ENCODE measurements at places on chromosomes 3 and 15.

DNA sequence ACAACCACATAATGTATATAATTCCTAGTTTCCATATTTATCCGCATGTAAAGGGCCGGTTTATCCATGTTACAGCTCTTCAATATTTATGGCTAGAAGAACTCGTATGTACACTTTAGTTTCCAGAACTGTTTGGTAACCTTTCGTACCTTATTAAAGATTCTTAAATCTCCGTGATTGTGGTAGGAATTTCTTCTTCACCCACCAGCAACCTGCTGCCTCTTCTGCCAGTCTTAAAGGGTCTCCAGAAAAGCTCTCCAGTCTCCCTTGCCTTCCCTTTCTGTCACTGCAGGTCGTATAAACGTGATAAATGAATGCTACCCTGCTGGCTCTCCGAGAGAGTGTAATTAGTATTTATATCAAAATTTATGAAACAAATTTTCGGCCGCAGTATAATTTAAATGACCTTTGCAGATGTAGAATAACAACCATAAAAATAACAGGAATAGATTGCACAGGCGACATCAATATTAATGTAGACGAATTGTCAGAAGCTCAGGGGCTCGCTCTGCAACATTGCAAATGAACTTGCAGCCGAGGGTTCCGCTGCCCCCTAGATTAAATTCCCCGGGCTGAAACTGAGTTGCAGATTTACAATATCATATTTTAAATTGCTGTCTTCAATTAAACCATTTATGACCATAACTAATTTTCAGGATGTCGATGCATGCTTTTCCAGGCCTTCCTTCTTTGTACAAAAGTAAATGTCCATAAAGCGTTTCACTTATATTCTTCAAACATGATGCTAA lies 5.4 kb downstream of the ZIC1 start:
- no peak for ATAC-seq

DNA sequence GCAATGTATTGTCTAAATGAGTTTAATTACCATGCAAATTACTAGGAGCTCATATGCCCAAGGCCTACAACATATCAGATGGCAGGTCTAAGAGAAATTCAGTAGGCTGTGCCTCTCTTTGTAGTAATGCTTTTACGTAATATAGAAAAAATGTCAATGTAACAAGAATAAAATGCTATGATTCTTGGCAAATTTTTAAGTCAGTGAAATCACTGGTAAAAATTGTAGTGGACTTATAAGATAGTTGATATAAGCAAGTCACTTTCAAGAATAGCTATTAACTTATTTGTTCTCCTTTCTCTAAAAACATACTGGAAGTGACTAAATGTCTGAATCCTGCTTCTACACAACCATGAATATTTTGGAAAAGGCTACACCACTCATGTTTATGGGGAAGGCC lies 707.8 kb downstream of the TUSC7 start:
- no peak for ATAC-seq

GRCh38 chr3:71156062-71156665 lies 427.4 kb downstream of the FOXP1 start:
- no peak for ATAC-seq

DNA sequence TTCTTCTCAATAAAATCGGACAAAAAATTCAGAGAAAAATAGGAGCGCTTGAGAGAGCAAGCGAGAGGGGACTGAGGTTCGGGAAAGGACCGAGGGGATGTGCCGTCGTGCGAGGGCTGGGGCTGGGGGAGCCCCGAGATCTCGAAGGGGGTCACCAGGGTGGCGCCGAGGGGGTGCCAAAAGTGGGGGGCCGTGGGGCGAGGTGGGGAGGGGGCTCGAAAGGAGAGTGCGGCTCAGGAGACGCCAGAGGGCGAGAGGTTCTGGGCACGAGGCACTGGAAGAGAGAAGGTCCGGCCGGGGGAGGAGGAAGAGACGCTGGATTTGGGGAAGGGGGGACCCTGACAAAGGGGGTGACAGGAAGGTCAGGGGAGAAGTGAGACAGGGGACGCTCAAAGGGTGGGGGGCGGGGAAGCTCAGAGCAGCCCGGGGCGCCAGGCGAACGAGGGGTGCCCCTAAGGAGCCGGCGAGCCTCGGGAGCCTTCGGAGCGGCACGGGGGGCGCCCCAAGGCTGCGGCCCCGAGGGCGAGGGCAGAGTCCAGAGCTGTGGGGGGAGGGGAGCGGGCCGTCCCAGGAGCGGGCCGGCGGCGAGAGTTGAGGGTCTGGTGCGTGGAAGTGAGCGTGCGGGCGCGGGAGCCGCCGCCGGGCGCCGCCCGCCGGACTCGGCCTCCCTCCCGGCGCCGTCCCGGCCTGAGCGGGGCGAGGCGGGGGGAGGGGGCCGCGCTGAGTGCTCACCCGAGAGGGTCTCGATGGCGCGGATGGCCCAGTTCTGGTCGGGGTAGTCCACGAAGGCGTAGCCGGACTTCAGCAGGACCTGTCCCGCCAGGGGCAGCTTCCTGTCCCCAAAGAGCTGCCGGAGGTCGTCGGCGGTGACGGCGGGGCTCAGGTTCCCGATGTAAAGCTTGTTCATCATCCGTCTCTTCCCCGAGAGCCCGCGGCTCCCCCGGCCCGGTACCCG lies 514 bp downstream of the IGF2BP2 start:
- no peak for ATAC-seq

DNA sequence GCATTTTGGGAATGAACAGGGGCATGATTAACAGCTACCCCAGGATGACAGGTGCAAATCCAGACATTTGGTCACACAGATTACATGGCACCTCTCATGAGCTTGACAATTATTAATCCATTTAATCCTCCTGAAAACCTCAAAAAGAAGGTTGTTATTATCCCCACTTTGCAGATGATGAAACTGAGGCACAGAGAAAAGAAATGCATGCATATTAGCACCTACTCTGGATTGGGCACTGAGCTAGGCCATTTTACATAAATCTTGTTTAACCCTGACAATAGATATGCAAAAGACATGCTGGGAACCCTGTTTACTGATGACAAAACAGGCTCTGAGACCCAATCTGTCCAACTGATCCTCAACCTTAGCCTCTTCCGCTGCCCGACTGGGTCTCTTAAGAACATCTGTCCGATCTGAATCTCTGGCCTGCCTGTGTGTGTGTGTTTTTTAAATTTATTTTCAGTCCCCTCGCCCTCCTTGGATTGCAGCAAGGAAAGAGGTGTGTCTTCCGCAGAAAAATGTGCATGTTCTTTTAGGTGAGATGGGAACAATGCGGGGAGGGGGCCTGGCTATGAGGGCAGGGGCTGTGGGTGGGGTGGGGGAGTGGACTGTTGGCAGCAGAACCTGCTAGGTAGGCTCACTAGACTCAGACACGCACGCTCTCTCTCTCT lies 162.5 kb downstream of the WNT7A start:
- no peak for ATAC-seq

GRCh38 chr15:89917442-89918101 lies 4.8 kb upstream of the ARPIN start:
- no peak for ATAC-seq

DNA sequence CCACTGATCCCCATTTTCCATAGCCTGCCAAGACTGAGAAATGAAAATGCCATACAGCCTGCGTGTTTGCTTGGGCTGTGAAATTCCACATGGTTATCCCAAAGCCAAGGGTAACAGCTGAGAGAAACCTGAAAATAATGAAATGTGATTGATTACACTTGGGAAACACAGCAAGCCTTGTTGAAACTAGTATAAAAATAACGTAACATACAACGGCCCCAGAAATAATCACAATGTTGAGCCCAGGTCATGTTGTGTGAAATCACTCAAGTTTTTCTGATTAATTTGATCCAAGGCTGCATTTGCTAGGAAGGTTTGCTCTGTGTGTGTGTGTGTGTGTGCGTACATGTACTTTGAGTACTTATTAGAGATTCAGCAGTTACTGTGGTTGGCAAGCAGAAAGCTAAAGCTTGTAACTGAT lies 269.0 kb downstream of the OXSM start:
- ATAC-seq: no peak

DNA sequence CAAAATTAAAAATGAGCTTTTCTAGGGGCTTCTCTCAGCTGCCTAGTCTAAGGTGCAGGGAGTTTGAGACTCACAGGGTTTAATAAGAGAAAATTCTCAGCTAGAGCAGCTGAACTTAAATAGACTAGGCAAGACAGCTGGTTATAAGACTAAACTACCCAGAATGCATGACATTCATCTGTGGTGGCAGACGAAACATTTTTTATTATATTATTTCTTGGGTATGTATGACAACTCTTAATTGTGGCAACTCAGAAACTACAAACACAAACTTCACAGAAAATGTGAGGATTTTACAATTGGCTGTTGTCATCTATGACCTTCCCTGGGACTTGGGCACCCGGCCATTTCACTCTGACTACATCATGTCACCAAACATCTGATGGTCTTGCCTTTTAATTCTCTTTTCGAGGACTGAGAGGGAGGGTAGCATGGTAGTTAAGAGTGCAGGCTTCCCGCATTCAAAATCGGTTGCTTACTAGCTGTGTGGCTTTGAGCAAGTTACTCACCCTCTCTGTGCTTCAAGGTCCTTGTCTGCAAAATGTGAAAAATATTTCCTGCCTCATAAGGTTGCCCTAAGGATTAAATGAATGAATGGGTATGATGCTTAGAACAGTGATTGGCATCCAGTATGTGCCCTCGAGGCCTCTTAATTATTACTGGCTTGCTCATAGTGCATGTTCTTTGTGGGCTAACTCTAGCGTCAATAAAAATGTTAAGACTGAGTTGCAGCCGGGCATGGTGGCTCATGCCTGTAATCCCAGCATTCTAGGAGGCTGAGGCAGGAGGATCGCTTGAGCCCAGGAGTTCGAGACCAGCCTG lies 984 bp downstream of the CCR5 start:
- ATAC-seq: no peak

DNA sequence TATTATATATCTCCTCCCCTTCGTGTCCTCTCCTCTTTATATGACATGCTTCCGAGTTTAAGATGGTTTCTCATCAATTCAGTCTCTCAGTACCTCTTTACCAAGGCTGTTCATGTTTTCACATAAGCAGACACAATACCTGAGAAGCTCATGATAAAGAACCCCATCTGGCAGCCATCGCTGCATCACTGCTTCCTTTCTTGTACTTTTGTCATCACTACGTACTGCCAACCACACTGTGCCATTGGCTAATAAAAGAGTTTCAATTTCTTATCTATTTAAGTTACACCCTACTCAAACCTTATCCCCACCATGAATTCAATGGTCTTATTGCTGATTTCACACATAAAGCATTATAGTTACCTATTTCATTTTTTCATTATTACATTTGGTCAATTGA lies 484.7 kb upstream of the CNTN4 start:
- no peak for ATAC-seq

DNA sequence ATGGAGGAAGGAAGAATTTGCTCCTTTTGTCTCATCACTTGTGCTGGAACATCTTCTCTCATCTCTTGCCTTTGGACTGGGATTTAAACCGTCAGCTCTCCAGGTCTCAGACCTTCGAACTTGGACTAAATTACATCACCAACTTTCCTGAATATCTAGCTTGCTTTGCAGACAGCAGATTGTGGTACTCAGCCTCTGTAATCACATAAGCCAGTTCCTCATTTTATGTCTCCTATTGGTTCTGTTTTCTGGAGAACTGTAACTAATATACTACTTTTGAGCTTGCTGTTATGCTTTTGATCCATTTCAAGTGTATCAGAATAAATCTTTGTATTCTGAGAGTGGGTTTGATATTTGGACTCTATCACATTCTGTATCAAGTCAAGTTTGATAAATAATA lies 164.3 kb upstream of the VEPH1 start:
- no peak for ATAC-seq

- ATAC-seq: no peak
Observed at GRCh38 chr15:63202861-63203260, 13.5 kb downstream of the RAB8B start.

- ATAC-seq: no peak
Observed at GRCh38 chr15:49441816-49442215, 18.8 kb downstream of the FGF7 start.

GRCh38 chr3:197022405-197023231 lies 7.0 kb downstream of the MELTF start:
- no peak for ATAC-seq

- no peak for ATAC-seq
Observed at GRCh38 chr15:47496343-47497185, 220.7 kb upstream of the SEMA6D start.
